ENCODE measurements at places on chromosomes 5 and 9. TPM values are rescaled to one million over a fixed set of nuclear protein-coding genes. Genes with fewer than 3 reads are reported as not detected.

The PCDHB8 gene
- not detected for total RNA-seq

The BSPRY gene
- 25.9 TPM for total RNA-seq

The LCN1 gene
- total RNA-seq: not detected

The NPDC1 gene
- 96.1 TPM for total RNA-seq

The TTLL11 gene
- 3.9 TPM for total RNA-seq

The STPG3 gene
- total RNA-seq: not detected

The GARIN3 gene
- 0.85 TPM for total RNA-seq

The CLPTM1L gene
- total RNA-seq: 118 TPM

The ADAMTS12 gene
- total RNA-seq: not detected

The SFXN1 gene
- 225 TPM for total RNA-seq

The TEK gene
- not detected for total RNA-seq

The JAKMIP2 gene
- 4.3 TPM for total RNA-seq

The RACK1 gene
- total RNA-seq: 2,706 TPM

The CARTPT gene
- total RNA-seq: not detected

Data from activated T-helper 17 cell treated with anti-CD3 and anti-CD28 coated beads, Interleukin-2, amount 50 U/mL, for 72 hours (primary cell).